Central memory CD4-positive, alpha-beta T cell (primary cell): ENCODE measurements at places on chromosomes 3 and 15.

GRCh38 chr3:78721771-78722543 lies 1045.8 kb downstream of the ROBO1 start:
- no peak for DNase-seq

GRCh38 chr15:90201130-90201943 lies at the start of gene SEMA4B:
Gene SEMA4B, plus strand, starts transcription at chr15:90201330. Its CDS starts 249 bp downstream, at chr15:90201579.
- peak; percentile 70 for DNase-seq

DNA sequence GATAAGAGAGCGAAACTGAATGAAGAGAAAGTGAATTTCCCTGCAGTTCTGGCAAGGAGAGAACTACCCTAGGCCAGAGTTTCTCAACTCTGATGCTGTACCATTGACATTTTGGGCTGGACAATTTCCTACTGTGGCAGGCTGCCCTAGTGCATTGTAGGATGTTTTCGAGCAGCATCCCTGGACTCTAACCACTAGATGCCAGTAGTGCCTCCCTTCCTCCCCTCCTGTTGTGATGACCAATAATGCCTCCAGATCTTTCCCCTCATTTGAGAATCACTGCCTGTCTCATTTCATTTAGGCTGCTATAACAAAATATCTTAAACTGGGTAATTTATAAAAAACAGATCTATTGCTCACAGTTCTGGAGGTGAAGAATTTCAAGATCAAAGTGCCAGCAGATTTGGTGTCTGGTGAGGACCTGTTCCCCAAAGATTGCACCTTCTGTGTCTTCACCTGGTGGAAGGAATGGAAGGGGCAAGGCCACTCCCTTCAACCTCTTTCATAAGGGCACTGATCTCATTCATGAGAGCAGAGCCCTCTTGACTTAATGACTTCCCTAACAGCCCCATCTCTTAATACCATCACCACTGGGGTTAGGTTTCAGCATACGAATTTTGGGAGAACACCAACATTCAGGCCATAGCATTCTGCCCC lies 188.9 kb upstream of the MEIS2 start:
- no peak for DNase-seq

DNA sequence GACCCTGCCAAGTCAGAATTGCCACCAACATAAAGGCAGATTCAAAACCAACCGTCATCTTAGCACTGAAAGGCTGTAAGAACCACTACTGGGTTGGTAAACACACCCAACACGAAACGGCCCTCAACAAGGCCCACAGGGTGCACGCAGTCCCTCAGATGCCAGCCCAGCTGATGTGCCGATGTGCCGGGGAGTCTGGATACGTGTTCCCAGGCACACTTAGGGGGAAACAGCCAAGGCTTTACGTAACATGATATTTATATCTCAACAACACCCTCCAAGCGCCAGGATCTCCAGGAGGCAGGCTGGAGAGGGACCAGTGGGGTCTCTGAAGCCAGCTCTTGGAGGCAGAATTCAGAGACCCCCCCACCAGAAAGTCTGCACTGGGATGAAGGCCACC lies 14.2 kb downstream of the POC1A start:
- no peak for DNase-seq

GRCh38 chr3:65666448-65667091 lies 372.1 kb downstream of the MAGI1 start:
- no peak for DNase-seq

DNA sequence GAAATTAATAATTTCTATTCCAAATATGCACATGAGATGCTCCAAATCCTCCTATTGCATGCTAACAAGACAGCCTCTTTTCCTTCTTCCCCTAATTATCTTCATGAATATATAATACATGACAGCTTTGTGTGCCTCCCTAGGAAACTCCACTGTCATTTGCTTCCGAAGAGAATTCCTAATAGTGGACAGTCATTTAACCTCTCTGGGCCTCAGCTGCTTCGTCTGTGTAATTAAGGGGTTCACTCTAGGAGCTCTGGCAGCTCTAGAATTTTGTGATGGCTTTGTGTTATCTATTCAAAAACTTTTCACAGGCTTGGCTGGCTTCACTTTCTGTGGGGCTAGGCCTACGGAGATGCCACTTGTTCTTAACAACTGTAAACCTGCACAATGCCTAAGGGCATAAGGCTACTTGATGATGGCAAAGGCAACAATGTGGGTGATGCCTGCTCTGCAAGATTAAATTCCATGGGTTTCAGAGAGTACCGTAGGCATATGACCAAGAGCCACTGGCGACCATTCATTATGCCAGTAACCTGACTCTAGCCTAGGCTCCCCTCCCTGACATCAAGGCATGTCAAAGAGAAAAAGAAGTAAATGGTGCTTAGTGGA lies 333.8 kb upstream of the UMPS start:
- DNase-seq, result no peak

DNA sequence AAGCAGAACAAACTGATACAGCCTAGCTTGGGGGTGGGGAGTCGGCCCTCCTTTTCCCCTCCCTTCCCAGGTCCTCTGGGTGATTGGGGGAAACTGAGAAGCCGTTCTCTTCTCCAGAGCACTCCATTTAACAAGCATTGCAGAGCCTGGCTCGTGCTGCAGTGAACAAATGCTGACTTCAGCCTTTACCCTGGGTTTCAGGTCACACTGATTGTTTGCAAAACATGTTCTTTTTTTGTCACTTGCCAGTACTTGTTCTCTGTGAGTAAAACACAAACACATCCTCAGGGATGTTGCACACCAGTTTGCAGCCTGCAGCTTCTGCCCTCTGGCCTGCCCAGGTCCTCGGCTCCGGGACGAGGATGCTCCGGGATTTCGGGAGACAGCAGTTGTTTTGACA lies 132.8 kb downstream of the PGPEP1L start:
- no peak for DNase-seq

DNA sequence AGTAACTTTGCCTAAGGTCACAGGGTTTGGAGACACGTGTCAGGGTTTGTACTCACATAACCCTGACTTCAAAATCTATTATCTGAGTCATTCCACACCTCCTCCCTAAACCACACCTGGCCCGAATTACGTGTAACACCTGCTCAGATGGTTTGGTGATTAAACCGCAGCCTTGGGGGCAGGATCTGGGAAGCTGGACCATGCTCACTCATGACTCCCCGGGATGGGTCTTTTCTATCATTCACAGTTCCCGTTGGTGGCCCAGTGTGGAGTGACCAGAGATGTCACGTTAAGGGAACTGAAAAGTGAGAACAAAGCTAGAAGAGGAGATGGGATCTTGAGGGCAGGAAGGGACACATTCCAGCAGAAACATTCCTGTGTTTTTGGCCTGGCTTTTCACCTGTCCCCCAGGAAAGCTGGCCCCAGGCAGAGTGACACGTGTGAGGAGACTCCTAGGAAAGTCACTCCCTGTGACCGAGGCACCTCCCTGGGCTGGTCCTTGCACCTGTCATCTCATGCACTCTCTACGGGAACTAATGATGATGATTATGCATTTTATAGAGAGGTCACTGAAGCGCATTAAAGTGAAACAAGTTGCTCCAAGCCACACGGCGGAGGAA lies 75.4 kb upstream of the POMGNT2 start:
- peak; percentile 61 for DNase-seq

- no peak for DNase-seq
Observed at GRCh38 chr3:58206406-58207011, 4.3 kb downstream of the DNASE1L3 start.

- DNase-seq, result no peak
Observed at GRCh38 chr3:188695241-188695640, 476.5 kb upstream of the TPRG1 start.

DNA sequence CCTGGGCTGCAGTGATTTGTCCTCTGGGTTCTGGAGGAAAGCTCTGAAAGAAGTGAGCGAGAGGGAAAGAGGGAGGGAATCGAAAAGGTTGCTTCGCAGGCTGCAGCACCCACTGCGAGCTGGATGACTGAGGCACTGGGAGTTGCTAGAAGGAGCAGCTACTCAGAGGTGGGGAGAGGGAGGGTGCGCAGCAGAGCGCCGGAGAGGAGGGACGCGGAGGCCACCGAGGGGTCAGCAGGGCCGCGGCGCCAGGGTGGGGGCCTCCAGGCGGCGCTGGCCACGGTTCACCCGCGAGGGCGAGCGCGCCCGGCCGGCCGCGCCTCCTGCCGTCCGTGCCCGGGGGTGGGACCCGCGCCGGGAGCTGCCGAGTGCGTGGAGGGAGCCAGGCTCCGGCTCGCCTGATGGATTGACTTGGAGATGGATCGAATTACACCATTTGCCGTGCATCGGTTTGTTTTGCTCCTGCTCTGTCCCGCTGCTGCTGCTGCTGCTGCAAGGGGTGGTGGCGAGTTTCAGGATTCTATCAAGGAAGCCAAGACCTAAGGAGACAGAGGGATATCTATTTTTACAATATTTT lies at the start of gene SEMA6D:
SEMA6D (plus strand) TSS at position 470 of the 577 bp plus-strand sequence. CDS start 42,294 bp downstream, outside the sequence.
- DNase-seq, result no peak

DNA sequence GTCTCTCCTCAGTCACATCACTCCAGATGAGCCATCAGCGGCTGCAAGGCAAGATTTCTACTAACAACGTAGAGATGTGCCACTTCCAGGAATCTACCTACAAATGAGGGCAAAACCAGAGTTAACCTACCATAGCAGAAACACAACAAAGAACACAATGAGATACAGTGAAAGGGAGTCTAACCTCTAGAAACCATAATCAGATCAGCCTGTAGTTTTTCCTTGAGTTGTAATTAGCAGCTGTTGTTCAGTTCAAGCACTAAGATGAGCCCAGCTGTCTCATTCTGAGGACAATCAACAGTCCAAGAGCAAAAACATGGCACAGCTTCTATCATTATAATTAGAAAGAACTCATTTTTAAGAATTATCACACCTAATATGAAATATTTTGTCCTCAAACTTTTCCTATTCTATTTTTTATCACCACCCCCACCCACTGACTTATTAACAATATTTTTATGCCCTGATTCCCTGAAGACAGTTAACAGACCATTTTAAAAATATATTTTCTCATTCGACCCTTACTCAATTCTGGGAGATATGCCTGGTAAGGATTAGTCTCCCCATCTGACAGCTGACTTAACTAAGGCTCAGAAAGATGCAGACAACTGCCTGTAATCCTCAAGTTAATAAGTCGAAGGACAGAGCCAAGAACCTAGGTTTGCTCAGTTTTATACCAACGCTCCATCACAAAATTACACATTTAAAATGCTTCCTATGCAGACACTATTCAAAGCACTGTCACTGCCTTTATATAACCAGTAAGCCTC lies 50.1 kb downstream of the MAGI1 start:
- no peak for DNase-seq

GRCh38 chr15:82272154-82272553 lies 9.5 kb downstream of the SAXO2 start:
- no peak for DNase-seq

DNA sequence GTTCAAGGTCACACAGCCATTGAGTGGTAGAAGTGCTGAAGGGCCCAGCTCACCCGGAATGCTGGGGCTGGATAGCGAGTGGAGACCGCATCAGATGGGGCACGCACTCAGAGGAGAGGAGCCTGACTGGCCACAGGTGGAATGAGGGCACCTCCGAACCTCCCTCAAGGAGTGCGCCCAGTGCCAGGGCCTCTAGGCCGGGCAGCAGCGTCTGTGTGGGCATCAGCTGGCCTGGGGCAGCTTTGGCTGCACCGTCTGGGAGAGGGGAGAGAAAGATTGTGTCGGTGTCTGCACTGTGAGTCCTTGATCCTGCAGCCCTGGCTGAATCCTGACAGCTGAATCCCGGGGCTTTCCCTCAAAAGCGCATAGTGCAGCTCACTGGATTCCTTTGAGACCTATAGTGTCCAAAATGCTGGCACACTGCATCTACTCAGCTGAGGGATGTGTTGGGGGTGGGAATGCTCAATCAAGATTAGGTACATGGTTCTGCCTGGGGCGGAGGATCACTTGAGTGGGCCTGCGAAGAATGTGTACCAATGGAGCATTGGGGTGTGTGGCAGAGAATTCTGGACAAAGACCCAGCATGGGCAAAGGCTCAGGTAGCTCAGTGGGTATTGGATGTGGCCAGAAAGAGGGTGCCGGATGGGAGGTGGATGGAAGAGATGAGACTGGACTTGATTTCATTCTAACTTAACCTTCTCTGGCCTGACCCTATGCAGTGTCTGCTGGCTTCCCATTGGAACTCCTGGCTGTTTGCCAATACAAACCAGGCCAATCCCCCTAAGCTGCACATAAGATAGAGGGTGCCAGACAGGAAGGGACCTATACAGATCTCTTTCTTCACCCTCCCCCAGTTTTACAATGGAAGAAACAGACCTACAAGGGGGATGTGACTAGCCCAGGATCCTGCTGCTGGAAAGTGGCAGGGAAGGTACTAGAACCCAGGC lies 950 bp downstream of the ANKDD1A start:
- DNase-seq, result no peak

DNA sequence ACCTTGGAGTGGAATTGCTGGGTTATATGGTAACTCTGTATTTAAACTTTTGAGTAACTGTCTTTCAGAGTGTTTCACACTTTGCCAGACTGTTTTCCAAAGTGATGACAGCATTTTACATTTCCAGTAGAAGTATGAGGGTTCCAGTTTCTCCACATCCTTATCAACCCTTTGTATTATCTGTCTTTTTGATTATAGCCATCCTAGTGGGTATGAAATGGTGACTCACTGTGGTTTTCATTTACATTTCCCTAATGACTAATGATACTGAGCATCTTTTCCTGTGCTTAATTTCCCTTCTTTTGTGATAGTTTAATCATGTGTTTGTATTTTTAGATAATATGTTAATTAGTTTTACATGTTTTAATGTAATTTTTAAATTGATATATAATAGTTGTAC lies 138.1 kb upstream of the DAZL start:
- DNase-seq, result no peak

DNA sequence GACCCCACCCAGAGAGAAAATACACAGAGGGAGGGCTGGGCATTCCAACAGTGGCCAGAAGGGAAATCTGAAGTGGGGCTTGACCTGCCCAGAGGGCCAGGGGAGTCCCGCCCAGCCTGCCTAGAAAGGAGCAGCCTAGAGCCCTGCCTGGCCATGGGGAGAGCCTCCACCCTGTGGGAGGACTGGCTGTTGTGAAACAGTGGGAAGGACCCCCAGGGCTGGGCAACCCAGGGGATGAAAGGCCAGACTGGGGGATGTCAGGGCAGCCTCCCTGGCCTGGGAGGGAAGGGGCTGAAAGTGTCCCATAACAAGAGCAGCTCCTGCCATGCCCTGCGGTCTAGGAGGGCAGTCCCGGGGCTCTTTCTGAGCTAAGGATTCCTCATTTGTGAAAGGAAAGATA lies 69.0 kb downstream of the SLC12A8 start:
- no peak for DNase-seq

- DNase-seq, result no peak
Observed at GRCh38 chr3:71258116-71258515, 325.4 kb downstream of the FOXP1 start.

- no peak for DNase-seq
Observed at GRCh38 chr3:10554236-10554611, 48.8 kb upstream of the ATP2B2 start.

- no peak for DNase-seq
Observed at GRCh38 chr3:9841015-9841414, 2.8 kb downstream of the RPUSD3 start.

GRCh38 chr3:136929977-136930670 lies 27.7 kb upstream of the IL20RB start:
- no peak for DNase-seq

DNA sequence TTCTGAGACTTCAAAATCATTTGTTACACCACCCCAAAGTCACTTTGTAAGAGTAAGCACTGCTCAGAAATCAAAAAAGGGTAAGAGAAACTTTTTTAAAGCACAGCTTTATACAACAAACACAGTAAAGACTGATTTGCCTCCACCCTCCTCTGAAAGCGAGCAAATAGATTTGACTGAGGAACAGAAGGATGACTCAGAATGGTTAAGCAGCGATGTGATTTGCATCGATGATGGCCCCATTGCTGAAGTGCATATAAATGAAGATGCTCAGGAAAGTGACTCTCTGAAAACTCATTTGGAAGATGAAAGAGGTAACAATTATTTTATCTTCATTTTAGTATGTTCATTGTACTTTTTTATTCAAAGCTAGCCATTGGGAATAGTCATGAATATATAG lies 32.6 kb downstream of the BLM start:
- DNase-seq, result no peak
